Activated CD4-positive, alpha-beta T cell treated with anti-CD3 and anti-CD28 coated beads, Interleukin-2, amount 50 U/mL, for 4 hours (primary cell): ENCODE measurements at places on chromosomes 6 and 20.

- no peak for DNase-seq
These were observed at the start of gene BHLHE23 for GRCh38 chr20:63006540-63007359. Gene BHLHE23, minus strand, starts transcription at chr20:63006964. Its CDS starts 190 bp downstream, at chr20:63006774.

DNA sequence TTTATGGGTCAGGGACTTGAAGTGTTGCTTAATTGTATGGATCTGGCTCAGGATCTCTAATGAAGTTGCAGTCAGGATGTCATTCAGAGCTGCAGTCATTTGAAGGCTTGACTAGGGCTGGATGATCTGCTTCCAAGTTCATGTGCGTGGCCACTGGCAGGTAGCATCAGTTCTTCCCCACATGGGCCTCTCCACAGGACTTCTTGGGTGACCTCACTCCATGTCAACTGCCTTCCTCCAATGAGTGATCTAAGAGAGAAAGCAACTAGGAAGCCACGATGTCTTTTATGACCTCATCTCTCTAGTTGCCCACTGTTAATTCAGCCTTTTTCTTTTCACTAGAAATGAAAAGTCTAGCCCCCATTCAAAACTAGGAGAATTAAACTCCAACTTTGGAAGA is 104.1 kb downstream of the COL9A1 start:
- DNase-seq = no peak

DNA sequence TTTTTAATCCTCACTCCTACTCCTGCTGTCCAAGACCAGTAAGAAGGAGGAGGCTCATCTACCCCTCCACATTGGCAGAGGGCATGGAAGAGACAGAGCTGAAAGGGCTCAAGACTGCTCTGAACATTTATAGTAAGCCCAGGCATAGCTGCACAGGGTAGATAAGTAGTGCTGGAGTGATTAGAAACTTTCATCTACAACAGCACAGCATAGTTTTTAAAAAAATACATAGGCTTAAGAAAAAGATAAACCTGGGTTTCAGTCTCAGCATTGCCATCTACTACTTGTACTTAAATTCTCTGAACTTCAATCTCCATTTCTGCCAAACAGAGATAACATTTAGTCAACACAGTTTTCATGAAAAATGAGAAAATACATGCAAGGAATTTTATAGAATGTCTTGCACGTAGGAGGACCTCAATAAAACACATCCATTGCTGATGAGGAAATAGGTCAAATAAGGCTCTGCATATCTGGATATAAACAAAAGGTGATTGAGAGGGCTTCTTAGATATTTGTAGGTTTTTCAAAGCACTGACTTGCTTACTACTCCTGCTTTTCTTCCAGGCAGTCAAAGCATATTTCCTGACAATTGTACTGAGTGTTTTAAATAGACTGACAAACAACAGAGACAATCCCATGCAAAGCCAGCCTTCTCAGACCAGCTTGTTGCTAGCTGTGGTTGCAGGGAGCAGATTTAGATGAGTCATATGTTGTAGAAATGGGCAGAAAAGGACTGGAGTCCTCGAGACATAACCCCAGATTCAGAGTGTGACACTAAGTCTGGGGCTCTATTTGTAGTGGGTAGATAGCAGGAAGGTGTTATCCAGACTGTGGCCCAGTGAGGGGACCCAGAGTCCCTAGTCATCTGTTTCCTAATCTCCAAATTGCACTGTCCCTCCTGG is 107.4 kb upstream of the TAB2 start:
- DNase-seq = no peak

- DNase-seq = no peak
These were observed 54.3 kb upstream of the IYD start for GRCh38 chr6:150314230-150315188.

DNA sequence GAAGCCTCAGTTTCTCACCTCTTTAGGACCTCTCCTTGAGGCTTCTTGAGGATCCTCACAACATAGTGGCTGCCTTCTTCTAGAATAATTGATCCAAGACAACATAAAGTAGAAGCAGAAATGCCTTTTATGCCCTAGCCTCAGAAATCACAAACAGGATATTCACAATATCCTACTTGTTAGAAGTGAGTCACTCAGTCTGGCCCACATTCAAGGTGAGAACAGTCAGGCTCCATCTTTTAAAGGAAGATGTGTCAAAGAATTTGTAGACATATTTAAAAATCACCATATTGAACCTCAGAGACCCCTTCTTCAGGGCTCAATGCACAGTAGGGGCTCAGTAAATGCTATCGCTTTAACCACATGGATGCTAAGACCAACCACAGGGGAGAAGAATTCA is 20.8 kb upstream of the FAM83D start:
- DNase-seq = no peak

GRCh38 chr20:60053818-60054190 is 95.6 kb downstream of the CDH26 start:
- DNase-seq = no peak

DNA sequence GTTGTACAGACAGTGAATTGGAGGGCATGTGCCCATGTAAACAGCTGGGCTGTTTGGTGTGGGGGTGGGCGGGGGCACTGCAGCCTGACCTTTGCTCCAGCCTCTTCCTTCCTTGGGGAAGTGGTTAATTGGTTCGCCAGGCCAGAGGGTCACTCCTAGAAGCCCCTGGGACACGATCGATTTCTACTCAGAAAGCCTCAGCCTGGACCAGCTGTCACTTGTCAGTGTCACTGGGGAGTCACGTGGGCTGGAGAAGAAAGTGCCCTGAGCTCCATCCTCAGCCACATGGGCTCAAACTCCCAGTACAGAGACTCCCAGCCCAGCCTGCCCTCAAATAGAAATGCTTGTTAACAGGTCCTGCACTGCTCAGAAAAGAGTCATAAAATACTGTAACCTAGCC is 423.8 kb upstream of the SULF2 start:
- no peak for DNase-seq

DNA sequence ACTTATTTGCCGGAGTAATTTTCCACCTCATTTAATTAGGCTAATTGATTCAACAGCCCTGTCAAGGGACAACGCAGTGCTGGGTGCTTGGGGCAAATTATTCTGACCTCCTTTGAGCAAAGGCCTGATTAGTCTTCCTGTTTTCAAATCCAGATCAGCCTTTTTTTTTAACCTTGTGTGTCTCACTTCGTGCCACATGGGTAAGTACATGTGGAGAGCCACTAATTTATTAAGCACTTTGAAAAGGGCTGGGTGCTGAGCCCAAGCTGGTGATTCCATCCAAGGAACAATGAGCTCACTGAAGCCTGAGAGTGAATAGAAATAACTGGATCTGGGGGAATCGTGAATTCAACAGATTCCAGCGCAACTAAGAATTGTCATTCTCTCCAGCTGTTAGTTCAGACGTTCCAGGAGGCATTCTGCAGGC is 229.3 kb downstream of the CLIC5 start:
- DNase-seq = no peak

DNA sequence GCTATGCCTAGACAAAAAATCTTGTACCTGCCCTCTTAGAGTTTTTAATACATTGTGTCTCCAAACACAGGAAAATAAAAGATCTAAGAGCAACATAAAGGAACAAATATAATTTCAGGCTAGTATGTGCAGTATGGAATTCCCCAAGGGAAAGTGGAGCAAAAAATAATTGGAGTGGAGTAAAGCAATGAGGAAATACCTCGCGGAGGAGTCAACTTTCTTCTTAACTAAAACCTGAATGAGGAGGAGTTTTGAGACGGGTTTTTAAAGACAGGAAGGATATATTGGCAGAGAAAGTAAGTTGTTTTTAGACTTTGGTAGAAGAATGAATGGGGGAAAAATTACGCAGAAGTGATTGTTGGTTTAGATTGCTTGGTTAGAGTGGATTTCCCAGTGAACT is 14.0 kb downstream of the HIVEP1 start:
- DNase-seq = no peak
